ENCODE measurements at places on chromosomes 4 and X. TPM values are rescaled to one million over a fixed set of nuclear protein-coding genes. Genes with fewer than 3 reads are reported as not detected.

- no peaks in the 10 kb centered on the region for H3K4me1 ChIP-seq
- H3K4me3 ChIP-seq = no peak overlapping the region
- no peak overlapping the region for H3K27ac ChIP-seq
- H3K36me3 ChIP-seq = peaks cover 5% of the 10 kb centered on the region
- H3K27me3 ChIP-seq = no peaks in the 10 kb centered on the region
Measured at GRCh38 chr4:88526221-88526815, 2.7 kb upstream of the PYURF start.

DNA sequence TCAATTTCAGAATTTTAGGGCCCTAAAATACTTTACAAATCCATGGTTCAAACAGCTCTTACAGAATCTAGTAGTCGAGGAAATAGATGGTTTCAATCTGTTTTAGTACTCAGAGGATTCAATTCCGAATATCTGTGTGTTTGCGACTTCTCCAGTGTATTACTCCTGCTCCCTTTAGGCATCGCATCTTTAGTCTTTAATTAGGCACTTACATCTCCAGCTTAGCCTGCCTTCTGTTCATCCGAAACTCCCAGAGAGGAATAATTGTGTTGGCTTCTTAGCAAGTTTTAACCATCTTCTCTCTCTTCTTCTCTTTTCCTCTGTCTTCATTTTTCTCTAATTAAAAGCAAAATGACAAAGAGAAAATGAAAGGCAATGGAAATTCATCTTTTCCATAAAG lies 1901.3 kb upstream of the TENM3 start:
- no peaks in the 10 kb centered on the region for H3K27me3 ChIP-seq
- no peak overlapping the region for H3K4me3 ChIP-seq
- H3K27ac ChIP-seq = no peak overlapping the region

- DNase-seq = no peak
- H3K36me3 ChIP-seq = peaks cover 32% of the 10 kb centered on the region
- H3K4me3 ChIP-seq = no peak overlapping the region
- no peaks in the 10 kb centered on the region for H3K4me1 ChIP-seq
Measured at GRCh38 chr4:153976954-153977353, 188.1 kb upstream of the SFRP2 start.

- no peak overlapping the region for H3K4me3 ChIP-seq
- no peak overlapping the region for H3K27ac ChIP-seq
- DNase-seq = no peak
Measured at GRCh38 chrX:43836435-43837184, 45.6 kb downstream of the MAOB start.

Gene AP1S2
- total RNA-seq = 362 TPM

Measured in H9 (cell line).